ENCODE measurements at places on chromosomes 5 and 9.

DNA sequence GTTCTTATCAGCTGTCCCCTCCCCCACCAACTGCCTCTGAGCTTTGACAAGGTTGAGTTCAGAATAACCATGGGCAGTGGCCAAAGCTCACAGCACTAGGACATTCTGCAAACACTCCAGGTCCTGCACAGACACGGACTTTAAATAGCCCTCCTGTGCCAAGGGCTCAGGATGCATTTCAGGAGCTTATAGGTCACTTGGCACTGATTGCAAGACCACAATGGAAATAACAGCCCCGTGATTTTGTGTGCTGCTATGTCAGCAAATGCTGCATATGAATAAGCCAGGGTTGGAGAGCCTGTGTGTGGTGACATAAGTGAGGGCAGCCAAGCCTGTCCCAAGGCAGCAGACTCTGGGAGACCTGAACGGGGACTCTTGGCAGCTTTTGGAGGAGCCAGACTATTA lies 150.7 kb downstream of the DMRT2 start:
- DNase-seq, result no peak

GRCh38 chr5:159395202-159395601 lies 64.9 kb upstream of the IL12B start:
- no peak for DNase-seq

- no peak for DNase-seq
Measured at GRCh38 chr5:32285510-32286138, 27.1 kb downstream of the MTMR12 start.

GRCh38 chr5:157596487-157596886 lies 20.9 kb upstream of the ADAM19 start:
- DNase-seq, result no peak

- DNase-seq, result no peak
Measured at GRCh38 chr5:74279244-74279643, 361.3 kb downstream of the ENC1 start.

GRCh38 chr5:153866176-153866575 lies 172.5 kb downstream of the FAM114A2 start:
- no peak for DNase-seq

DNA sequence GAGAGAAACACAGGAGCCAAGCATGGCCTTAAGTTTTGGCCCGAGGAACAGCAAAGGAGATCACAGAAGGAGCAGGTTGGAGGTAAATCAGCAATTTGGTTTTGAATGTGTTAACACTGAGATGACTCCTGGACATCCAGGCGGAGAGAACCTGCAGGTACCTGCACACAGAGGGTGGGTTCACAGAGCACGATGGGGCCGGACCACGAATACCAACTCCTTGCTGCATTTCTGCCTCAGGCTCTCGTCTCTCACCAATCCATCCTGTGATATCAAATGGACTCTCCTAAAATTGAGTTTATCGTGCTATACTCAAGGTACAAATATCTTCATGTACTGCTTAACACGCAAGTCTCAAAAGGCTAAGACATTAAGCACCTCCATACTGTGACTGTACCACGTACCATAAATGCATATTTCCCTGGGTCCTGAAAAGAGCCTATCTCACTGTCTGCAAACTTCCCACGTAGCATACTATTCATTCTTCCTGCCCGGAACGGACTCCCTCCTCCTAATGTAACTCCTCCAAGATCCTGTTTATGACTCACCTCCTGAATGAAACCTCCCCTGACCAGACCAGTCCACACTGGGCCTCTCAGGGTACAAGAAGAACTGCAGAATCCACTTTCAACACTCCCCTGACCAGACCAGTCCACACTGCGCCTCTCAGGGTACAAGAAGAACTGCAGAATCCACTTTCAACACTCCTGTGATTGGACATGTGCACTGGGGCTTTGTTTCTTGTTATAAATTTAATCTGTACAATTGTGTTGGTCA lies 380.8 kb upstream of the RFX3 start:
- DNase-seq, result no peak

- DNase-seq, result no peak
Measured at GRCh38 chr5:21615195-21615765, 1237.9 kb downstream of the CDH12 start.

DNA sequence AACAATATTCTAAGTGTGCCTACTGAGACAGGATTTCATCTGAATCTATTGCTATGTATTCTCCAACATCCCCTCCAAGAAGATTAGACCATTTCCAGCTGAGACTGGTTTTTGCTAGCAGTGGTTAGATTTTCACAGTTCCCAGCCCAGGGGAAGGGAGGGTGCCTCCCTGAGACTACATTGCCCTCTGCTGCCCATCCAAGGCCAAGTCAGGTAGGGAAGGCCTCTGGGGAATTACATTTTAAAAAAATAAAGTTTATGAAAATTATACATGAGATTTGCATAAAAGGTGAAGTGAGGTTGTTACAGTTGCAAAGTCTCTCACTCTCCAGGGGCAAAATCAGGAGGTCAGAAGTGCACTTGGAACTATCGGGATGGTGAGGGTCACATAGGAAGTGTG lies 28.0 kb upstream of the SYK start:
- DNase-seq, result no peak

GRCh38 chr9:25418974-25419373 lies 259.3 kb downstream of the TUSC1 start:
- DNase-seq, result no peak

- no peak for DNase-seq
Measured at GRCh38 chr5:150590979-150591695, 49.3 kb upstream of the SYNPO start.

GRCh38 chr5:43168175-43168574 lies 23.9 kb upstream of the NIM1K start:
- no peak for DNase-seq
